ENCODE measurements at places on chromosomes 5 and 9. TPM values are rescaled to one million over a fixed set of nuclear protein-coding genes. Genes with fewer than 3 reads are reported as not detected.

PPP3R2 gene
- total RNA-seq = not detected

CCNI2 gene
- total RNA-seq = 0.81 TPM

PCDHB15 gene
- total RNA-seq = 3.8 TPM

- no peak for DNase-seq
Observed at GRCh38 chr9:14188011-14188410, 125.9 kb downstream of the NFIB start.

DNA sequence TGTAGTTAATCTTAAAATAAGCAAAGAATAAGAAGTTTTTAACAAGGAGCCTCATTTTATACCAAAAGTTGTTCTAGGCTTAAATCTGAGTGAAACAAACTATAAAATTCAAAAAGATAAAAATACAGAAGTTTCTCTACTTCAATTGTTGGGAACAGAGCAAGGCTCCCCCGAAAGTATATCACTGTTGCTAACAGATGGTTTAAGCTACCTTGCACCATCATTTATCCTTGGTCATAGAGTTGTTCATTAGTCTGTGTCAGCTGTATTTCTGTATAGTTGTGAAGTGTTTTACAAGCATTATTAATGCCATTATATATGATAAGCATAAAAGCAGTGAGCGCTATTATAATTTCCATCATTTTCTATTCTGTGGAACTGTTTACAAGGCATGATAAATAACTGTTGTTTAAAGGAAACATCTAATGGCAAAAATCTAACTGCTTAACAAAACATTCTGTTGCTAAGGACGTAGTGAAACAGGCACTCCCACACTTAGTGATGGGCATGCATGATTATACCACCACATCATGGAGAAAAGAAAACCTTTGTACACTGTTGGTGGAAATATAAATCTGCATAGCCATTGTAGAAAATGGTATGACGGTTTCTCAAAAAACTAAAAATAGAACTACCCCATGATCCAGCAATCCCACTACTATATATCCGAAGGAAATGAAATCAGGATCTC, 23.3 kb upstream of the ACO1 start:
- DNase-seq = no peak

- DNase-seq = no peak
Observed at GRCh38 chr9:7967093-7967827, 167.7 kb upstream of the DMAC1 start.

GRCh38 chr5:131067636-131068035, 97.4 kb downstream of the HINT1 start:
- no peak for DNase-seq

Measured in thyroid gland (tissue), 4 donors.